Cardiac fibroblast (primary cell): ENCODE measurements at places on chromosomes 5 and 9.

DNA sequence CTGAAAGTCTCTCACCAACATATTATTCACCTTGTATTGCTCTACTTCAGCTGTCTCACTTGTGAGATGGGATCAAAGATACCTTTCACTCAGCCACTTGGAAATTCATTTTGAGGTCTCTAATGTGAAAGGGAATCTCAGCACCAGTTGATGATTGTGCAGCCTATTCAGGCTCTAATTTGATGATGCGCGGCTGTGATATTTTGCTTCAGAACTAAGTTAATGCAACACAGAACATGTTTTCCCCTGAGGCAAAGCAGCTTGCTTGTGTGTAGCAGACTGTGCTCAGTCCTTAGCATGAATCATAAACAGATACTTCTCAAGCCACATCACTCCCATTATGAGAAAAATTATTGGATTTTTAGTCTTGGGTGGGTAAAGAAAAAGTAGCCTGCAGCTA is 378.8 kb downstream of the OSTF1 start:
- DNase-seq = no peak

DNA sequence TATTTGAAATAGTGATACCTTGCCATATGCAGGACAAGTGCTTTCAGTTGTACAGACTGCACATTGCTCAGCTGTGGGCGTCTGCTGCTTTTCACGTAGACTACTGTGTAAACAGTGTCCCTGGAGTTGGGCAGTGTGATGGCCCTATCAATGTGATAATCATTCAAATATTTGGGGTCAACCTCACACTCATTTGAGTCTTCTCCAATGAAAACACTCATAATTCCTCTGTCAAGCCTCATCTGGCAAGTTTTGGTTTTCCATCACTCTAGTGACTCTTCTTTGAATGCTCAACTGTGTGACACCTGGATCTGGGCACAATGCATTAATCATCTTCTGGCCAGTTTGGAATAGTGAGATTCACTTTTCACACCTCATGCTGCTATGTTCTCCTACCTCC is 64.4 kb downstream of the UGCG start:
- DNase-seq = no peak

GRCh38 chr5:147460380-147460779 is 49.5 kb downstream of the DPYSL3 start:
- DNase-seq = no peak

- no peak for DNase-seq
These were observed 3.3 kb downstream of the EBF1 start for GRCh38 chr5:159096243-159096923.

DNA sequence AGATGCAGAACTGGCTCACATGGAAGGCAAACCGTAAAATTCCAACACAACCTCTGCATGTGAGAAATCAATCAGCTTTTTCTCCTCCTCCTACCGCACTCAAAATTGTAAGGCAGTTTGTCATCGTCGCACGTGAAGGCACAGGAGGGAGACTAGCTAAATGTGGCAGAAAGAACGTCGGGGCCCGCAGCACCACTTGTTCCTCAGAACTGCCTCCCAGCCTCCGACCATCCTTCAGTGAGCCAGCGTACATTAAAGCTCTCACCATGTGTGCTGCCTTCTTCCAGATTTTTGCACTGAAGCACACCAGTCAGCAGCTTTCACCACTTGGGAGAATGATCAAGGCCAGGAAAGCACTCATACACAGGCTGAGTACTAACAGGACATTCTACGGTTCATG is 105.9 kb downstream of the RFX3 start:
- no peak for DNase-seq

- DNase-seq = no peak
These were observed 199.0 kb downstream of the DNAH5 start for GRCh38 chr5:13745508-13745907.

GRCh38 chr5:132327252-132327955 is 33.2 kb downstream of the SLC22A4 start:
- peak; percentile 48 for DNase-seq

- no peak for DNase-seq
These were observed 206.5 kb downstream of the ARL15 start for GRCh38 chr5:54103871-54104270.

DNA sequence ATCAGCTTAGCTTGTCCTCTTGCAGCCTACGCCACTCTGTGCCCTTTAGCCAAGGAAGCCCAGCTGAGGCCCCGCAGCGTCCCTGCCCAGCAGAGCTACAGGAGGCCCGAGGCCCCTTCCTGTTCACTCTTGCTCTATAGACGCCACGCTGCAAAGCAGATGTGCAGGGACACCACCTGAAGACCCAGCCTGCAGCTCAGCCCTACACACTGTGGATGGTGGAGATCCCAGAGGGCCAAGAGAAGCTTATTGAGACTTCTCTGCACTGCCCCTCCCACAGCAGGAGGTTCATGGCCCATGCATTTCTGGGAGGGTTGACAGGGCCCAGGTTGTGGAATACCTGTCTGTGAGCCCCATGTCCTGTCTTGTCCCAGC is 33.6 kb downstream of the IRF1 start:
- DNase-seq = no peak

GRCh38 chr5:88952996-88953643 is 70.1 kb upstream of the MEF2C start:
- no peak for DNase-seq

DNA sequence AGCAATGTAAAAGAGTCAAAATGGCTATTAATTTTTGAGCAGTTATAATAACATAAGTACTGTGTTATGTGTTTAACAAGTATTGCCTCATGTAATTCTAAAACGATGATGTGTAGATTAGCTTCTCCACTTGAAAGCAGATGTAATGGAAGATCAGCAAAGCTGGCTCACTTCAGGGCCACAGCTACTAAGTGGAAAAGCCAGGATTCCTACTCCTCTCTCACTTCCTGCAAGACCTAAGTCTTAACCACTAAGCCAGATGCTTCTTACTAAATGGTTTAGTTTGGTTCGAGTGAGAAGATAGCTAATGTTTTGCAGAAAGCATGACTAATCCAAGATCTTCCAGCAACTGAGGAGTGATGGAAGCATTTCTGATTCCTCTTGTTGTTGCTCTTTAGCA is 15.7 kb upstream of the TNC start:
- DNase-seq = peak; percentile 35

DNA sequence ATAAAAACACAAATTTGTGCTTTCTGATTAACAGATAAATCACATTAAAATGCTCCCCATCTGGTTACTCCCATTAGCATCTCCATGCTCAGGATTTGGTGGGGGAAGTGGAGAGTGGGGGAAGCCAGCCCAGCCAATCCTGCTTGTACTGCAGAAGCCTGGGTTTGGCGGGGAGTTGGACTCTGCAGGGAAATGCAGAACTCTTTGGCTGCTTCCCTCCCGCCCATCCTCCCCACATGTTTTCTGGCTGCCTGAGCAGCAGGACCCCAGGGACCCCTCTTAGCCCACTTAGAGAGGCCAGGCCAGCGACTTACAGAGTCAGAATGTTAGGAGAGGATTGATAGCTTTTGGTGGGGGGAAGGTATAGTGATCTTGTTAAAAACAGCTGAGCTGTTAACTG is 59.5 kb upstream of the FOXI1 start:
- DNase-seq = no peak

GRCh38 chr9:108956022-108956630 is 21.9 kb downstream of the ABITRAM start:
- no peak for DNase-seq

- peak; percentile 23 for DNase-seq
These were observed 14.5 kb downstream of the FCN2 start for GRCh38 chr9:134895097-134895496.

DNA sequence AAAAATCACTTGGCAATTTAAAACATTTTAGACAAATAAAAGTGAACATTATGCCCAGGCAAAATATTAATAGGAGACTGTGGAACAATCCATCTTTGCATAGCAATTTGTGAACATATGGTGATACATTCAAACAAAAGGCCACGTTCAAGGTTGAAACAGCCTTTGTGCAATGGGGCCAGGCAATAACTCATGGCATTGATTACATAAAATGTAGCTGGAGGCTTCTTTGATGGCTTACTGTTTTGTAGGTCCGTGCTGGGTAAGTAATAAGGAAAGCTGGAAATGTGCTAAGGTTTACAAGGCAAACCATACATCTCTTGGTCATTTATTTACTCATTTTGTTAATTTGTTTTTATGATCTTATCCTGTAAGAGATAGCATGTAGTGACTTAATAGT is 651.8 kb downstream of the KCTD16 start:
- DNase-seq = no peak

DNA sequence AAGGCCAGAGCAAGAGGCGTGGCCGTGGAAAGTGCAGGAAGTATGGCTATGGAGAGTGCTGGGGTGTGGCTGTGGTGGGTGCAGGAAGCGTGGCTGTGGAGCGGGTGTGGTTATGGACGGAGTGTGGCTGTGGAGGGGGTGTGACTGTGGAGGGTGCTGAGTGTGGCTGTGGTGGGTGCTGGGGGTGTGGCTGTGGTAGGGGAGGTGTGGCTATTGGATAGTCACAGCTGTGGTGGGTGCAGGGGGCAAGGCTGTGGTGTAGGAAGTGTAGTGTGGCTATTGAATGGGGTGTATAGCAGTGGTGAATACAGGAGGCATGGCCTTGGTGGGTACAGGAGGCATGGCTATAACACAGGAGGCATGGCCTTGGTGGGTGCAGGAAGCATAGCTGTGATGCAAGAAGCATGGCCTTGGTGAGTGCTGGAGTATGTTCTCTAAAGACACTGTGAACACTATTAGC is 40.8 kb upstream of the SPATA31C2 start:
- no peak for DNase-seq

- no peak for DNase-seq
These were observed 358.9 kb downstream of the DEPDC1B start for GRCh38 chr5:60340965-60341471.

DNA sequence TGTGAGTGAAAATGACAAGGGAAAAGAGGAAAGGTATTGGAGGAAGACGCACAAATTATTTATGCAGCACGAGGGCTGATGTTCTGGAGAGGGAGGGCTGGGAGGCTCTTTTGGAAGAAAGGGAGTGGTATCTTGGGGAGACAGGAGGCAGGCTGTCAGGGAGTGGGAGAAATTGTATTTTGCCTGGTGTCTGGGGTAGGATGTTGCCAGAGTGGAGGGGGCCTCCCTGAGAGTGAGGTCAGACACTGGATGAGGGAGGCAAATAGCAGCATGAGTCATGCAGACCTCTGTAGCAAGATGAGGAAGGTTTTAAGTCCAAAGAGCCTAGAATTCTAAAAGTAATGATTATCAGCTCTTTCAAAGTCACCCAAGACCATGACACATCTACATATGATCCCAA is 158.0 kb downstream of the DMRT2 start:
- DNase-seq = no peak

GRCh38 chr5:150553402-150553801 is 45.5 kb downstream of the NDST1 start:
- no peak for DNase-seq

DNA sequence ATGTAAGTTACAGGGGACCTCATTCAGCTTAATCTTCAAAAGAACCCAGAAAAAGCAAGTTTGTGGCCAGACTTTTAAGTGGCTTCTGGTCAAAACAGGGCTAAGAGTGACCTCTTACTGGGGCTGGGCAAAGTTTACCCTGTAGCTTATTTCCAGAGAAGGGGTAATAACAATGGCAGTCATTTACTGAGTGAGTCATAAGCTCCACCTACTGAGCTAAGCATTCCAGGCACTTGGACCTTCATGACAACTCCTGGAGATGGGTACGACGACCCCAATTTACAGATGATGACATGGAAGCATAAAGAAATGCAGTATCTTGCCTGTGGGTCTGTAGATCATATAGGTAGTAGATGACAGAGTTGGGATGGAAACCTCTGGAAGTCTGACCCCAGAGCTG is 4.7 kb upstream of the GPR151 start:
- no peak for DNase-seq

DNA sequence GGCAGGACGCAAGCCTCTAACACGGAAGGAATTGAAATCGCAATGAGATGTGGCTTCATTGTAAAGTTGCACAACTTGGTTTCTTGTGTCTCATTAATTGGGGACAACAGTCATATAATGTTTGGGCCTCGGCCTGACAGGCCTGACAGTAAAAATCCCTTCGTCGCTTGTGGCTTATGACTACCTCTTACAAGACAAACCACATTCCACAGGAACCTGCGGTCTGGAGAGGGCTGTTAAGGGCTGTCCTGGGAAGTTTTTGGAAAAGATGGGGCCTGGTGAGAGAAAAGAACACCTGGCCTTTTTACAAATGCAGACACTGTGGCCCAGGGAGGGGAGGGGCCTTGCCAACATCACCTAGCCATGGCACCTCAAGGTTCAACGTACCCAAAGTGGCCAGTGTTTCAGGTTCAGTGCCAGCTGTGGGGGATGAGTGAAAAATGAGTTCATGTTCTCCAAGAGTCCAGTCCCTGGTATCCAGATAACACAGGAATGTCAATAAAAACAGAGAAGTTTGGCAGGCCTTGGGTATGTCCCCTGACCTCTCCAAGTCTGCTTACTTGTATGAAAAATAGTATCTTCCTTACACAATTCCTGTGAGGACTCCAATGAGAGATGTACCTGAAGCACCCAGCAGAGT is 22.2 kb downstream of the SHB start:
- DNase-seq = peak; percentile 67

- DNase-seq = no peak
These were observed 1.5 kb downstream of the BTF3 start for GRCh38 chr5:73499756-73500155.

DNA sequence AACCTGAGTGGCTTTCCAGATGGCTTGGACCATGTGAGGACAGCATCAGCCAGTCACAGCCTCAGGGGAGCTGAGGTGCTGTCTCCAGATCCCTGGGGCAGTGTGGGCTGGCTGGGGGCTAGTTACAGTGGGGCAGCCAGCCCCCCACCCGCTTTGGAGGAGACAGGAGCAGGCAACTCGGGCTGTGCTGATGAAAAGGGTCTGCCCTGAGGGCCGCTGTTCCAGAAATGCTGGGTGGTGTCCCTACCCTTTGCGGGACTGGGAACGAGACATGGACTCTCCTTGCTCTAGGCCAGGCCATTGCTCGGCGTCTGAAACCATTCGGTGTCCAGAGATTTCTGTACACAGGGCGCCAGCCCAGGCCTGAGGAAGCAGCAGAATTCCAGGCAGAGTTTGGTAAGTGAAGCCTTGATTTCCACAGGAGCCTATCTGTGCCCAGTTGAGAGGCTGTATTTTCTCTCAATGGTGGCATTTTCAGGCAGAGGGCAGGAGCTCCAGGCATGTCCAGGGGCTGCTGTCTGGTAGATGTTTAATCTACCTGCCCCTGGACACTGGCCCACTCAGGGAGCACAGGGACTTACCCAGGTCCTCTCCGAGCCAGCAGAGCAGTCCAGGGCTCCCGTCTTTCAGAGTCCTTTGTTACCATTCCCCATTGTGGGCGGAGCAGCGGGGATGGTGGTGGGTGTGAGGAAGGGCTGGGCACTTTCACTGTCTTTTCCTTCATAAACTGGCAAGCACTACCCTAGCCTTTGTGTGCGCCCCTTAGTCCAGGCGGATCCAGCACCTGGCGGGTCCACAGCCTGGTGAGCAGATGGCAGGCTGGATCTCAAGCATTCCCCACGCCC is 7.2 kb downstream of the GRHPR start:
- DNase-seq = no peak
